ENCODE measurements at places on chromosomes 7 and 10.

DNA sequence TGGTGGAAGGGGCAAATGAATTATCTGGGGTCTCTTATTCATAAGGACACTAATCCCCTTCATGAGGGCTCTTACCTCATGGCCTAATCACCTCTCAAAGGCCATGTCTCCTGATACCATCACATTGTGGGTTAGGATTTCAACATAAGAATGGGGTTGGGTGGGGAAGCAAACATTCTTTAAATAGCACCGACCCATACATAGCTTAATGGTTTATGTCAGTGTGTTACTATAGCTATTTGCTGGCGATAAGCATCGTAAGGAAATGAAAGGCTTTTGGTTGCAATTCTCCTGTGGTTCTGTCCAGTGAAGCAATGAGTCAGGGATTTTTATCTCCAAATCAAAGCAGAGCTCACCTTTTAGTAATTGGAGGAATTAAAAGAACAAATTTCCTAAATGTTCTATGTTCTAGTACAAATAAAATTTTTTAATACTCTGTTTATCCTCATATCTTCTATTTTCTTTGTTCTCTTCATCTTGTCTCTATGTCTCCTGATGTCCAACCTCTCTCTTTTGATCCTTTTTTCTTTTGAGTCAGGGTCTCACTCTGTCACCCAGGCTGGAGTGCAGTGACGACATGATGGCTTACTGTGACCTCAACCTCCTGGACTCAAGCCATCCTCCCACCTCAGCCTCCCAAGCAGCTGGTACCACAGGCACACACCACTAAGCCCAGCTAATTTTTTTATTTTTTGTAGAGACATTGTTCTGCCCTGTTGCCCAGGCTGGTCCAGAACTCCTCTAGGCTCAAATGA is 57.0 kb upstream of the GLCCI1 start:
- no peak for DNase-seq

DNA sequence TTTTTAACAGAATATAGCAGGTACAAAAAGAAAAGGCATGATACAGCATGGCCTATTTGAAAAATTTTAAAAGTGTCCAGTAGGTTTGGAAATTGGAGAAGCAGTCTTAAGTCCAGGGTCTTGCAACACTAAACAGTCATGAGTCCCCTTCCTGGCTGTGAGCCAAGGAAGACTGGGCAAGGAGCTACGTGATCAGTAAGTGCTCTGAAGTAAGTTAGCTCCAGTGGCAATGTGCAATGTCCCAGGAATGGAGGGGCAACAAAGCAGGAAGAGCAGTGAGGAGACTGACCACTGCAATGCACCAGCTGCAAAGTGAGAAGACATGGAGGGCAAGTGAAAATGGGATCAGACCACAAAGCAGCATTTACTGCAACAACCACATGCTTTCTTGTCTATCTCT is 72.9 kb upstream of the GRID1 start:
- DNase-seq: no peak

DNA sequence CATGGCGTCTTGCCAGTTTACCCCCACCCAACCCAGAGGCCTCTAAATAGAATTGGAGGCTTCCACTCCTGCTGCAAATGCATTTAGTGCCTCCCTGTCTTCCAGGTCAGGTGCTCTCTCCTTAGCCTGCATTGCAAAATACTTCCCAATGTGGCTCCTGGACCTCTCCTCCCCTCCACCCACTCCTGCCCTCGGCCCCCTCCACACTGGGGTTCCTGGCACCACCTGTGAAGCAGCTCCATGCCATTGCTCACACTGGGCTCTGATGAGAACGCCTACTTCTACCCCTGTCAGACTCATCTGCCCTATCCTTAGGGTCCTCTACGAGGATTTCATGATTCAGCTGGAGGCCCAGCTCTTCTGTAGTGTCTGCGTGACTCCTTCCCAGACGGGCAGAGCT is 37.4 kb downstream of the C10orf120 start:
- no peak for DNase-seq

DNA sequence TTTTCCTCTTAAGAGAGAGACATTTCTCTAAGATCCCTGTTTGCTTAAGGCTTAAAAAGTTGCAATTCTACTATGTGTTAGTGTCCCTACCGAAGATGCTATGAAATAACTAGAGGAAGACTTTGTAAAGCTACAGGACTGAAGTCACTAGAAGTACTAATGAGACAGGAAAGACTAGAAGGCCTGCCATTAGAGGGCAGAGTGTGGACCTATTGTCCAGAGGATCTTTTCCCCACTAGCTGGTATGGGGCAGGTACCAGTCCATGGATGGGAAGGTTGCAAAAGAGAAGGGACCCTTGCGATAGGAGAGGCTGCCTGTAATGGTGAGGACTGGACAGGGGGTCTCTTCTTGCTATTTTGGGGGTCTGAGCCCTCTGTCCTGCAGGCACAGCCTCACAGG is 178.1 kb downstream of the TMEM178B start:
- no peak for DNase-seq

DNA sequence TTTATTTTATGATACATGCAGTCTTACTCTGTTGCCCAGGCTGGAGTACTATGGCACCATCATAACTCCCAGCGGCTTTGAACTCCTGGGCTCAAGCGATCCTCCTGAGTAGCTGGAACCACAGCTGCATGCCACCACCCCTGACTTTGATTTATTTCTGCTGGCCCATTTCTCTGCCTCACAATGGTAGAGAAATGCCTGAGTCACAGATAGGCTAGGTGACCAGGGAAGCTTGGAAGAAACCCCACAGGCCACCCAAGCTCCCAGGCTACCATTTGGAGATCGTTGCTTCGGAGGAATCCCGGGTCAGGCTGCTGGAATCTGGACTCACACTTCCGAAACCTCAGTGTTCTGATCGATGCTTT is 17.4 kb upstream of the BAIAP2L1 start:
- DNase-seq: no peak

DNA sequence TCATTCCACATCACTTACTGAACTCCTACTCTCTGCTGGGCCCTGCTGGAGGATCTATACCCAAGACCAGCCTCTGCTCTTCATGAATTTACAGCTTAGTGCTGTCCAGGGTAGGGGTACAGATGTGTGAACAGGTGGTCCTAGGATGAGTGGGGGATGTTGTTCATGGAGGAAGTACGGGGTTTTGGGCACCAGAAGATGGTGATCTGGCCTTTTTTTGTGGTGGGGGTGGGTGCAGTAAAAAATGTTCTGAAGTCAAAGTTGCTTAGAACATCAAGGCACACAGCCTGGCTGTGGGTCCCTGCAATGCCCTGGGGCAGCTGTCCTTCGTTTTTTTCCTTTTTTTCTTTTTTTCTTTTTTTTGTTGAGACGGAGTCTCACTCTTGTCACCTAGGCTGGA is 34.2 kb upstream of the GNA12 start:
- DNase-seq: no peak

DNA sequence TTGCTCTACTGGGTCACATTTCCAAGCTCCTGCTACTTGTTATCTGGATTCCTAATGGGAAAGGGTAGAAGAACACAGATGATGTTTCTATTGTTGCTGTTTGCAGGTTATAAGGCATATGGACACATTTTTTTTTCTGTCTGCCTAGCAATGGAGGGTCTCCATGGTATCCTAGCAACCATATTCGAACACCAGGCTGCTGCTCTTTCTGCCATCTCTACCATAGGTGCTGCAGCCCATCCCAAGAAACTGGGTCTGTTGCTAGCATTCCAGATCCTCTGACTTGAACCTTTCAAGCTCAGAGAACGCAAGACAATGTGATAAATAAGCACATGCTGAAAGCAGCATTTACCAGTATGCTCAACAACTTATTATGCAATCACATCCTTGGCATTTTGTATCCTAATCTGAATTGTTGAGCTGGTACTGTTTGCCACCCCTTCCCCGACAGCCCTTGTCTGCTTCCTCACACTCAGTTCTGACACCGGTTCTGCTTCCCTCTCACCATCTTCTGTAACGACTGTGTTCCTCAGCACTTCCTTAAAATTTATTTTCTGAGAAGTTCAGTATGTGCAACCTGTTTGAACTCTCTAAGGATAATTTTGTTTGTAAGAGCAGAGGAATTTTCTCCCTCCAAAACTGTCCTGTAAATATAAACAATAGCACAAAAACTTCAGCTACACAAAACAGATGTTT is 6.2 kb downstream of the PRKG1 start:
- DNase-seq: no peak

GRCh38 chr10:31697271-31698180 is 231.1 kb downstream of the ARHGAP12 start:
- DNase-seq: no peak

- DNase-seq: no peak
Observed at GRCh38 chr10:129914153-129914855, 49.8 kb downstream of the EBF3 start.

GRCh38 chr7:73442903-73443500 is 9.4 kb downstream of the FZD9 start:
- no peak for DNase-seq

DNA sequence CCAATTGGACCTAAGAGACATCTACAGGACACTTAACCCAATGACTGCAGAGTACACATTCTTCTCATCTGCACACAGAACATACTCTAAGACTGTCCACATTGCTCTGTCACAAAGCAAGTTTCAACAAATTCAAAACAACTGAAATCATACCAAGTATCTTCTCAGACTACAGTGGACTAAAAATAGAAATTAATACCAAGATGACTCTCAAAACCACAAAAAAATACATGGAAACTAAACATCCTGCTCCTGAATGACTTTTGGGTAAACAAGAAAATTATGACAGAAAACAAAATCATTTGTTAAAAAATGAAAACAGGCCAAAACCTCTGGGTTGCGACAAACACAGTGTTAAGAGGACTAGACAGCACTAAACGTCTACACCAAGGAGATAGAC is 24.5 kb downstream of the SNX13 start:
- DNase-seq: no peak

GRCh38 chr10:14653271-14654161 is 121.2 kb downstream of the FAM107B start:
- no peak for DNase-seq

- DNase-seq: no peak
Observed at GRCh38 chr7:36186359-36187121, 33.5 kb downstream of the EEPD1 start.

DNA sequence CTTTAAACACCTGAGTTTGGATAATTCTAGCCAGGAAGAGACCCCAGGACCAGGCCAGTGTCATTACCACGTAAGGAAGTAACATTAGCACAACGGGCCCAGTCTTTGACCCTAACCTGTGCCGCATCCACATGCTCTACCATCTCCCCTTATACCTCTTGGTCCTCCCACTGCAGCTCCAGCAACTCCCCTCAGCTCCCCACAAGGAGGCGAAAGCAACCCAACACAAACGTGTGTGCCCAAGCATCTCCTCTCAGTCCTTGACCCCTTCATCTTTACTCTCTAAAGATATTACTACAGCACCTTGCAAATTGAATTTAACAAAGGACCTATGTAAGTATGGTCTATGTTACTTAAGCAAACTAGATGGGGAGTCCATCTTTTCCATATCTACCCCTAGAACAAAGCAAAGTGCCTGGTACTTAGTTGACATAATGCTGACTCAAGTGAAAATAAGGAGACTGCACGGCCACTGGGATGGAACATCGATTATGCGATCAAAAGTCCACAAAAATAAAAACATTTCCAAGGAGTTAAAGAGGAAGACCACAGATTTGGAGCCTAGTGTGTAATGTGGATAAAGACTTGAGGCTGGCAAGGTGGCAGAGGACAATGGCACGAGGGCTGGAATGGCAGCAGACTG is 147.7 kb downstream of the JAZF1 start:
- DNase-seq: no peak

GRCh38 chr7:127760436-127761031 is 108.5 kb downstream of the SND1 start:
- no peak for DNase-seq

GRCh38 chr10:79266543-79267312 is 80.5 kb upstream of the PPIF start:
- no peak for DNase-seq

GRCh38 chr7:132116369-132116768 is 459.9 kb downstream of the PLXNA4 start:
- DNase-seq: no peak

- no peak for DNase-seq
Observed at GRCh38 chr10:132883391-132883881, 58.9 kb downstream of the CFAP46 start.

- no peak for DNase-seq
Observed at GRCh38 chr7:135775230-135775629, 26.6 kb upstream of the FAM180A start.

- DNase-seq: no peak
Observed at GRCh38 chr10:87619705-87620104, 40.0 kb upstream of the PAPSS2 start.

DNA sequence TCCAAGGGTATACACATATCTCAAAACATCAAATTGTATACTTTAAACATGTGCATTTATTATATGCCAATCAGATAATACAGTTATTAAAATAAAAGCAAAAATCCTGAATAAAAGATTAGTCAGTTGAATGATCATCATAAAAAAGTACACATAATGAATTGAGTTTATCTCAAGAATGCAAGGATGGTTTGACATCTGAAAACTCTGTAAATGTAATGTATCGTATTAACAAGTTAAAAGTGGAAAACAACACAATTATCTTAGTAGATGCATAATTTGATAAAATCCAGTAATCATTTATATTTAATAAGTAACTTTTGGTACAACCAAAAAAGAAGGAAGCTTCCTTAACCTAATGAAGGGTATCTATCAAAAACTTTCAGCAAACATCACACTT is 86.6 kb downstream of the COL28A1 start:
- DNase-seq: no peak

Data from stimulated activated CD8-positive, alpha-beta memory T cell treated with anti-CD3 and anti-CD28 coated beads, Interleukin-15, amount 100 ng/mL, for 48 hours (primary cell).